Activated naive CD4-positive, alpha-beta T cell (primary cell): ENCODE measurements at places on chromosomes 2 and 18.

DNA sequence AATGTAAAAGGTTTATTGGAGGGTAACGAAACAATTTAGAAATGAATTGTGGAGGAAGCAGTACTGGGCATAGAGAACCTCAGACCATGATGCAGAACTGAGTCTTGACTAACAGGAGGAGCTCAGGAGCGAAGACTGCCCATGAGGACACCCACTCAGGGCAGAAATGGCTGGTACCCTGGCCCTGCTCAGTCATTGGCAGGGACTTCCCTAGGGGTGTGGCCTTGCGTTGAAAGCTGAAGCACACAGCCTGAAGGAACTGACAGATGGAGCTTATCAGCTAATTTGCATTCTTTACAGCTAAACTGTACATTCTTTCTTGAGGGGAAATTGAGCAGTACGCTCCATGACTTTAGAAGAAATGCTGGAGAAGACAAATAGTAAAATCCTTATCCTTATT is 57.1 kb downstream of the PDK1 start:
- DNase-seq: no peak

- no peak for DNase-seq
These were observed 73.3 kb downstream of the KCNG2 start for GRCh38 chr18:79871026-79871390.

DNA sequence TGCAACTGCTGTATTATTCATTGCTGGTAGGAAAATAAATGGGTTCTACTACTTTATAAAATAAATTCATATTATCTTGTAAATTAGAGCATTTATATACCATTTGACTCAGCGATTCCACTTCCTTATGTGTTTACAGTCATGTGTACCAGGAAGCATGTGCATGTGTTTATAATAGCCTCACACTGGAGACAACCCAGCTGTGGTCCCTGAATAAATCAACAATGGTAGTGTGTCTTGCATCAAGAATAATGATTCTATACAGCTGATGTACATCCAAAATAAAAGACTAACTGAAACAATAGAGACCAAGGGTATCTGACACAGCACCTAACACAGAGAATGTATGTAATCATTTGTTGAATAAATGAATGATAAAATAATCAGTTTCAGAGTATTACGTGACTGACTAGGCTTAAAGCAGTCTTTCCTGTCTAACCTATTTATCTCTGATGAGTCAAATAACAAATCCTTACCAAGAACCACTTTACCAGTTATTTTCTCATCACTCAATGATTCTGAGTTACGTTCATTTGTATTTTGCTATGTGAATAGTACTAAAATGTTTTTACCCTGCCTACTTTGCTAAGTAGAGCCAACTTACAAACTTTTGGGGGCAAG is 216.8 kb downstream of the UBE2E3 start:
- no peak for DNase-seq

DNA sequence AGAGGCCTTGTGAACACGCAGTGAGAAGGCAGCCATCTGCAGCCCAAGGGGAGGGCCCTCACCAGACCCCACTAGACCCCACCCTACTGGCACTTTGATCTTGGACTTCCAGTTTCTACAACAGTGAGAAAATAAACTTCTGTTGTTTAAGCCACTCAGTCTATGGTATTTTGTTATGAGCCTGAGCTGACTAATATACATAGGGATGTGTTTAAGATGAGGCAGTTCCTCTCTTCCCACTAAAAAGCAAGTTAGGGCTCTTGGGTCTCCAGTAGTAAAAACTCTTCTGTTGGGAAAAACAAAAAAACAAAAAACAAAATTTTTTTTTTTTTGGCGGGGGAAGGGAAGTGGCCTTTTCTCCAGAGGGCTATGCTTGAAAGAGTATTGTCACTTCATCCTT is 233.2 kb upstream of the SMAD7 start:
- no peak for DNase-seq

GRCh38 chr2:97731274-97732020 is 18.1 kb downstream of the ZAP70 start:
- DNase-seq: no peak

DNA sequence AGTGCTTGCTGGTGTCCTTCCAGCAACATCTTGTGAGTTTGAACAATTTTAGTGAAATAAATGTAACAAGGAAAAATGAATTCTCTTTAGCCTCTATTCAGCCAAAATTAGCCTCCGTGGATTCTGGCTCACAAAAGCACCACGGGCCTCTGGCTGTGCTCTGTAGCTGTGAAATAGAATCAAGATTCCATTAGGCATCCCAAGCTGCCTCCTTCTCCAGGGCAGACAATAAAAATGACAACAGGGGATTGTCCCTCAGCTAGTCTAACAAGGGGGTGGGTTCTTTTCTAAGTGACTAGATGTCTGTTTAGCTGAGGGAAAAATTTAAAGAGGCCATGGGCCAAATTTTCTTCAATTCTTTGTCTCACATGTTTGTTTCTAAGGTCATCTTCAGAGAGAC is 254.7 kb upstream of the FIGN start:
- no peak for DNase-seq

DNA sequence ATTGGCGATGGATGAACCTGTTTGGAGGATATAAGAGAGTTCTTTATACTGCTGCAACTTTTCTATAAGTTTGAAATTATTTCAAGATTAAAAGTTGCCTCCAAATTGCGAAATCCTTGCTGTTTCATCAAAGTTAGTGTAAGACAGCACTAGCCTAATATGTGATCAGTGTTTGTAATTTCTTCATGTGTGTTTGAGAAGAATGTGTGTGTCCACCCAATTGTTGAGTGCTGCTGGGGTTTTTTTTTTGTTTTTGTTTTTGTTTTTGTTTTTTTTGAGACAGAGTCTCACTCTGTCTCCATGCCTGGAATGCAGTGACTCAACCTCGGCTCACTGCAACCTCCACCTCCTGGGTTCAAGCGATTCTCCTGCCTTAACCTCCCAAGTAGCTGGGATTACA is 33.4 kb downstream of the CDK15 start:
- no peak for DNase-seq

DNA sequence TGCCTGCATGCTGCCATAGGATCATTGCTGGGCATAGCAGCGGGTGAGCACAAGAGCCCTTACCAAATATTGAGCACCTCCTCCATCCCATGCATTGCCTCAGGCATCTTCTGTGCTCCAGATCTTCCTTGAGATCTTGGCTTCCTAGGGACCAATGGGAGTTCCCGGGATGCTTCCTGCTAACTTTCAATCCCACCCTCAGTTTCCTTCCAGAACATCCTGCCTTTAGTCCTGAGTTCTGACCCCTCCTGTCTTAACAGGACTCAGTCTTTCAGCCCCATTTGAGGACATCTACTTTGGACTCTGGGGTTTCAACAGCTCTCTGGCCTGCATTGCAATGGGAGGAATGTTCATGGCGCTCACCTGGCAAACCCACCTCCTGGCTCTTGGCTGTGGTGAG is 15.3 kb downstream of the SLC14A1 start:
- no peak for DNase-seq

DNA sequence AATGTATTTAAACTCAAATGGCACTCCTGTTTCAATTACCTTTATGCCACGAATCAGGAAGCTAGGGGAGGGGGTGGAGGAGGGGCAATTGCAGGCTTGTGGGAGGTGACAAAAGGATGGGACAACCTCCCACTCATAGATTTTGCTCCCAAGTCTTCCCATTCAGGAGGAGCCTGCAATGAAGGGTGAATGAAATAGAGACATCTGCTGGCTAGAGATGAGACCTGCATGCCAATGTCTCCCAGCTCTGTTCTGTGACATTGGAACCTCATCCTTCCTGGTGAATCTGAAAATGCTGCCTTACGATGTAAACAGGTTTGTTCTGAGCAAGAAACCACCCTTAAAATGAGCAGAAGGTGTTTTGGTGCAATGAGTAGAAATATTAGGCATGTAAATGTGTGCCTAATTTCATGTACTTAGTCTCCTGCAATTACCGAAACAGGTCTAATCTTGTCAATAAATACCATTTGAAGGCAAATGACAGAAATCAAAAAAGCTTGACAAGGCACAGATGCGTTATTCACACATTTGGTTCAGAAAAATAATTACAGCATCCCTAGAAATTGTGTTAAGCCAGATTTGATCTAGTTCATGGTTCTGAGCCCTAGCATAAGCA is 2.7 kb upstream of the PID1 start:
- no peak for DNase-seq

DNA sequence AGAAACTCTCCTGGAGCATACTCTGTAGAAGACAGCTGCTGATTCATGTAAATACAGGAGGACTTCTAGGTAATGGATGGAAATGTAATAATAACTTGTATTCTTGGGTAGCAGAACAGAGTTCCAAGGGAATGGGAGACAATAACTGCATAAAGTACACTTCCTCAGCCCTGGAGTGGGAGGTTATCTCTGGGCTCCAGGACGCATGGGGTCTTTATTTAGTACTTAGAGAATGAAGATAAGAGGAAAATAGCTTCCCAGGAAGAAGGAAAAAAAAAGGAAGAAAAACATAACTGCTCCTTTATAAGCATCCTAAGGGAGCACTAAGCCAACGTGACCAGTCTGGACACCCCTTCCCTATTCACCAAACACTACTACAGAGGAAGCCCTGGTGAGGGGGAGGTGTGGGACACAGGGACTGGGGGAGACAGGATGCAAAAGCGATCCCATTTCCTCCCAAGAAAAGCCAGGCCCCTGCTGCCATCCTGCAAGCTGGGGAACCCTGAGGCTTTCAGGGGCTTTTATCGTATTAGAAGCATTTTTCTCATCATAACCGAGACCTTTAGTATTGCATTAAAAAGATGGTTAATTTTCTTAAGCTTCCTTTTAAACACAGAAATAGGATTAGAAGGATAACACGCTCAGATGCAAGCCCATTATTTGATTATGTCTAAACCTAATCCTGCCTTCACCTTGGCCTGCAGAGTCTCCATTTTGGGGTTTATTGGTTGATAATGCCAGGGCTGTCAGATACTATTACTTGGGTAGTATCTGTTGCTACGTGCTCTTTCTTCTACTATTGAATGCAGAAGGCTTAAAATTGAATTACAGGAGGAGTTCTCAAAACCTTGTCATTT is 78.5 kb downstream of the KLF7 start:
- DNase-seq: no peak

DNA sequence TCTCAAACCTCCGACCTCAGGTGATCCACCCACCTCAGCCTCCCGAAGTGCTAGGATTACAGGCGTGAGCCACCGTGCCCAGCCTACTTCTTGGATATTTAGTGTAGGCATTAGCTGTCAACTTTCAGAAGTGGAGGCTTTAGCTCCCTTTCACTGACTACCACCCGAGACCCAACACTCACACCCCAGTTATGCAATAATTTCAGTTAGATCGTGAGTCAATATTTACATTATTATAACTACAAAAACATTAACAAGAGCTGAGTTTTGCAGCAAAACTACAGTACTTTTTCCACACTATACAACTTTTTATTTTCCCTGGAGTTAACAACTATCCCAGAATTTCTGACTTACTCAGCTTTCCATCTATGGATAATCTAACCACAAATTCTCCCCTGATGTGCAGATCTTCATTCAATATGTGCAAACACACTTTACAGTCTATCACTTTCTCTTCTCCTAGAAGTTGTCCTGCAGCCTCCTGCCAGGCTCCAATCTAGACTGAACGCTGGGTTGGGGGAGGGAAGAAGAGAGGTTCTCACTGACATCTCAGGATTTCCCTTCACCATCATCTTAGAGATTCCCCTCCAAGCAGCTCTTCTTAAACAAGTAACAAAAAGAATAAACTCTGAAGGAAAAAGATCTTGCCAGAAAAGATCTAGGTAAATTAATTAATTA is 10.1 kb downstream of the TBC1D8 start:
- DNase-seq: no peak

- no peak for DNase-seq
These were observed 1.3 kb upstream of the SP3 start for GRCh38 chr2:173966274-173967098.

- DNase-seq: no peak
These were observed 203.1 kb downstream of the SOX11 start for GRCh38 chr2:5895284-5895683.

DNA sequence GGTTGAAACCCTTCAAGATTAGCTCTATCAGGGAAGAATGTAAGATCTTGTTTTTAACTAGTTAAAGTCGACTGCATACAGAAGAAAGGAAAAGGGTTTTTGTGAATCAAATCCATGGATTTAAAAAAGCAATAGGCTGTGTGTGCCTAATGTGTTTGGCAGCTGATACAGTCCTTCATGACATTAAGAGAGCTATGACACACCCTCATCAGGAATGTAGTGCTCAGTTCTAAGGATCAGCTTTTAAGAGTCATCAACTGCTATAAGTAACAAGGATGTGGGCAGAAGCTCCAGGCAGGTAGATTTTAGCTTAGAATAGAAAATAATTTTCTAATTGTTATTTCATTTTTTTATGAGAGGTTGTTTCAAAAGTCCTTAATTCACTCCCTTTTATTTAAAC is 52.9 kb downstream of the PPP1R1C start:
- no peak for DNase-seq

- no peak for DNase-seq
These were observed 42.7 kb upstream of the ZFP36L2 start for GRCh38 chr2:43269074-43269572.

GRCh38 chr2:85259101-85259590 is 68.6 kb downstream of the TGOLN2 start:
- DNase-seq: no peak

DNA sequence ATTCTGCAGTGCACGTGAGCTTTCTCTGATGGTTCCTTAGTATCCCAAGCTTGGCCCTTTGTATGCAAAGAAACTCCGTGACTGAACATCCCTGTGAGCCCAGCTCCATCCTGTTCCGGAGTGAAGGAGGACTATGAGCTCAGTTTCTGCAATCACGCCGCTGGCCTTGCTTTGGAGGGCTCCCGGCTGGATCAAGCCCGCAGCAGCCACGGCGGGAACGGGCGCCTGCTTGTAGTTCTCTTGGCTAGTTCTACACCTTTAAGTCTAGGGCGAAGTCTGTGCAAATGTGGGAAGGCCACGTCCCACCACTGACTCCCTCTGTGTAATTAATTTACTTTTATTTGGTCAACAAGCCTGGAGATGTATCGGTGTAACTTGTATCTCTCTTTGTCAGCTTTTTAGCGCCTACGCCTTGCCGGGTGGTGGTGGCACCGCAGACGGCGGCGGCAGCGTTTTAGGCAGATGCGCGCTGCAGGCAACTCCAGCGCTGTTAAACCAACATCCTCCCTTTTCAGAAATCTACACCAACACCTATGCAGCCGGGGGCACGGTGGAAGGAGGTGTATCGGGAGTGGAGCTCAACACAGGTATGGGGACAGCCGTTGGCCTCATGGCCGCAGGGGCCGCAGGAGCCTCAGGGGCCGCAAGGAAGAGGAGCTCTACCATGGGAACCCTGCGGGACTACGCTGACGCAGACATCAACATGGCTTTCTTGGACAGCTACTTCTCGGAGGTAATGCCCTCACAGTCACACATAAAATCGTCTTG is 34.3 kb downstream of the DSG4 start:
- DNase-seq: no peak

DNA sequence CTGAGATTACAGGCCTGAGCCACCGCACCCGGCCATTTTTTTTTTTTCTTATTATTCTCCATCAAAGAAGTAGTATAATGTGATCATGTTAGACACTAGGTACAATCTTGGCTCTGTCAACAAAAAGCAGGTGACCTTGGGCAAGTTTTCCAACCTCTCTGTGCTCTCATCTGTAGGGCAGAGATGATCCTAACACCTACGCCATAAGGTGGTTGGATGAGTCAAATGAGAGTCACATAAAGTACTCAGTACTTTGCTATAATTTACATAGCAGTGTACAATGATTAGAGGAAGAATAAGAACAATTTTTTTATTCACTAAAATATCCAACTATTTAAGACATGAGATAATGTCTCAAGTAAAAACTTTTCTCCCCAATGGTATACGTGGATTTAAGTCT is 128.6 kb downstream of the TGIF1 start:
- no peak for DNase-seq
